ENCODE measurements at places on chromosomes 6 and 20. TPM values are rescaled to one million over a fixed set of nuclear protein-coding genes. Genes with fewer than 3 reads are reported as not detected.

The TMEM30A gene
- total RNA-seq, result 45.2 TPM

- peak overlapping the region; percentile 59 for H3K27ac ChIP-seq
- DNase-seq, result peak; percentile 73
- no peak overlapping the region for H3K4me3 ChIP-seq
- H3K27me3 ChIP-seq, result no peaks in the 10 kb centered on the region
- peaks cover 32% of the 10 kb centered on the region for H3K4me1 ChIP-seq
- H3K36me3 ChIP-seq, result no peaks in the 10 kb centered on the region
Measured at GRCh38 chr20:23257848-23258746, 92.5 kb upstream of the NXT1 start.

- H3K36me3 ChIP-seq, result no peaks in the 10 kb centered on the region
- no peaks in the 10 kb centered on the region for H3K27me3 ChIP-seq
- no peak overlapping the region for H3K27ac ChIP-seq
- no peak overlapping the region for H3K4me3 ChIP-seq
- peaks cover 9% of the 10 kb centered on the region for H3K4me1 ChIP-seq
Measured at GRCh38 chr6:24891004-24891403, 44.8 kb downstream of the RIPOR2 start.

DNA sequence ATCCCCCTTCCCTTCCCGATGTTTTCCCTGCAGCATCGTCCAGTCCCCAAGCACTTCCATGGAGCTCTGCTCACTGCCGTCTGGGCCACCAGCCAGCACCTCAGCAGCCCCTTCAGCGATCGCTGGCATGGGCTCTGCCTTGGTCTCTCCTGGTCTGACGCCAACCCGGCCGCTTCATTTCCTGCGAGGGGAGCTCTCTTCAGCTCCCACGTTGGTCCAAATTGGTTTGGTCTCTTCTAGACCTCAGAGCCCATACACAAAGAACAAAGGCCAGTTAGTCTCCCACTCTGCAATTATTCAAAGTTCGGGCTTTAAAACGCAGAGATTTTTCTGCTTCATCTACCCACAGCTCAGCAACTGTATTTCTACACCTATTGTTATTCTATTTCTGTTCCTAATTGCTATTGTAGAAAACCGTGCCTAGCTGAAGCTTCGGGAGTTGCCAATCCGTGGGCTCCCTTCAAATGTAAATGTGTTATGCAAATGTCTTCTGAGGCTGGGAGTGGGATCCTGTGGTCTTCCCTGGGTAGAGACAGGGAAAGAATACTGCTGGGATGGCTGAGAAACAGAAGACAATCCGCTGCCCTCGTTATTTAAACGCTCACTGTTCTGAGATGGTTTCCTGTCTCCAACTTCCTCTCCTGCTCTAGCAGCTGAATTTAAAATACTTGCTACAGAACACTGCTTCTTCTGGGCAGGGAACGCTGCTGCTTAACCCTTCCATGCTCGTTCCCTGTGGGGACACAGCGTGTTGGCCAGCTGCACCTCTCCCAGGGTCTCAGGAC is 154.2 kb upstream of the QKI start:
- H3K27ac ChIP-seq, result peak overlapping the region; percentile 53
- no peaks in the 10 kb centered on the region for H3K36me3 ChIP-seq
- peaks cover 17% of the 10 kb centered on the region for H3K4me1 ChIP-seq

DNA sequence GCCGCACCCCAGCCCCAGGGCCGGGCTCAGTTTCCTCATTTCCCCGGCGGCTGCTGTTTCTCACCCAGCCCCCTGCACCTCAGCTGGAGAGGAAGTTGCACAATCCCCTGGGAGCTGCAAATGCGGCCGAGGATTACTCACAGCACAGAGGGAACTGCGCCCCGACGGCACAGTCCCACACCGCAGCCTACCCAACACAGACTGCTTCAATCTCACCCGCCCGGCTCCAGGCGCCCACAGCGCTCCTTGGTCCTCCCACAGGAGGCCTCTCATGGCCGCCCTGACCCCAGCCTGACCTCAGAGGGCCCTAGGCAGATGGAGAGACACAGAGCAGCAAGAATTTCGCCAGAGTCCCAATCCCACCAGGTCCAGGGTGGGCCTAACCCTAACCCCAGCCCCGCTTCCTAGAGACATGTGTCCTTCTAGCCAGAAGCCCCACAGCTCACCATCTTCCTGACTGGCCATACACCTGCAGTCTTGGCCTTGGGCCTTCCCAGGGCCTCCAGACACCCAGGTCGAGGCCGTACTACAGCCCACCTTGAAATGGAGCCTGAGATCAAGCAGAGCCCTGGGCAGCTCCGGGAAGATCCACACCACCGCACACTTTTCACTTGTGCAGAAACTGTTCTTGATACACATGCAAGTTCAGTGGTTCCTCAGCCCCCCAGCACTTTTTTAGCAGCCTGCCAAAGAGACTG is 11.7 kb downstream of the TFEB start:
- no peak overlapping the region for H3K4me3 ChIP-seq
- H3K27me3 ChIP-seq, result no peaks in the 10 kb centered on the region
- peak; percentile 81 for DNase-seq
- H3K27ac ChIP-seq, result no peak overlapping the region

- H3K4me3 ChIP-seq, result no peak overlapping the region
- H3K27ac ChIP-seq, result no peak overlapping the region
- no peak for DNase-seq
- H3K27me3 ChIP-seq, result no peaks in the 10 kb centered on the region
- no peaks in the 10 kb centered on the region for H3K4me1 ChIP-seq
Measured at GRCh38 chr6:91566467-91566866, 979.6 kb upstream of the MAP3K7 start.

The FAM209A gene
- total RNA-seq, result 0.22 TPM

DNA sequence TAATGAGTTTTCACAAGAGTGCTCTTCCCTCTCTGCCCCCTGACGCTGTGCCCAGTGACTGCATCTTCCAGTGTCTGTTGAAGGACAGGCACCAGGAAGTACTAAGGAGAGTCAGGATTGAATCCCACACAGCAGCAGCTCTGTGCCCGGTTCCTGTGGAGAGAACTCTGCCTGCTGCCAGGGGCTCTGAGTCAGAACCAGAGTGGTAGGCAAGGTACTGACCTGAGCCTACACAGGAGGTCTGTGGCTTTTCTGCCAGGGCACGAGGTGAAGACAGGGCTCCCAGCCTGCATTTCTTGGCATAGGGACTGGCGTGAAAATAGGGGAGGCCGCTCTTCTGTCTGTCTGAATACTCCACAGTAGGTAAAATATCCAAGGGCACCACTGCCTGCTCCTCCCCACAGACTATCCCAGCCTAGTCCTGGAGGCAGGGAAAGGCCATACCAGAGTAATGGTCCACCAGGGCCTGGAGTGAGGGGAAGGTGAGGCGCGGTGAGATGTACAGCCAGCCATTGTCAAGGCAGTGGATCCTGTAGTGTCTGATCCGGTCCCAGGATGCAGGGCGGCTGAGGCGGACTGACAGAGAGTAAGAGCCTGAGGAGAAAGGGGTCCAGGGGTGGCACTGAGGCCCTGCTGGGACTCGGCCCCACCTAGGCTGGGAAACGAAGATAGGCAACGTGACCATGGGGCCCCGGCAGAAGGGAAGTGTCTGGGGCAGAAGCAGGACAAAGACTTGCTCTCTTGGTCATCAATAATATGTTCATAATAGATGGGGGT is 9.4 kb downstream of the RAB5IF start:
- no peaks in the 10 kb centered on the region for H3K27me3 ChIP-seq
- no peak overlapping the region for H3K4me3 ChIP-seq

DNA sequence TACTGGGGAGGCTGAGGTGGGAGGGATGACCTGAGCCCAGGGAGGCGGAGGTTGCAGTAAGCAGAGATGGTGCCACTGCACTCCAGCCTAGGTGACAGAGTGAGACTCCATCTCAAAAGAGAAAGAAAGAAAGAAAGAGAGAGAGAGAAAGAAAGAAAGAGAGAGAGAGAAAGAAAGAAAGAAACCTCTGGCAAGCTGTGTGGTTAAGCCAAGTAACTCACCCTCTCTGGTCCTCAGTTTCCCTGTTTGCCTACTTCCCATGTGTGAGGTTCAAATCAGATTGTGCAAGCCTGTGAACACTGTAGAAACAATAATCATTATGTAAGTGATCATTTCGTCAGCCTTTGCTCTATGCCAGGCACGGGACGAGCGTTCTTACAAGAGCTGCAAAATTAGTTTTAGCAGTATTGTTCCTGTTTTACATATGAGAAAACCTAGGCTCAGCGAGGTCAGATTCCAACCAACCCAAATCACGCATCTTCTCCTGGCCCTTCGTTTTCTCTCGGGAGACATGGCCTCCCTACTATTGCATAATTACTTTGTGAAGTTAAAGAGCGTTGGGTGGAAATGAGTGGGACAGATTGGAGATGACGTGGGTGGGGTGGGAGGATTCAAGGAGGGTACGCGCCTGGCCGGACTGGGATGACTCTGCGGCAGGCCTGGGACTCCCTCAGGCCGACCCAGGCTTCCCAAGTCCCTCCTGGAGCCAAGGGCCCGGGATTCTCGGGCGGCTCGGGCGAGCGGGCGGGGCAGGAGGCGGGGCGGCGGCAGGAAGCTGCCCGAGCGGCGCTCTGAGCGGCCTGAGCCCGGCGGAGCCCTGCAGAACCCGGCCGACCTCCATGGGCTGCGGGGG is at the start of gene SNX21:
Gene SNX21 (plus strand): TSS at position 770 of the 853 bp plus-strand sequence. CDS start 121 bp downstream, outside the sequence.
- peak within 1 kb of the TSS; percentile 61 for H3K4me3 ChIP-seq
- peak; percentile 91 for DNase-seq
- H3K27ac ChIP-seq, result peak within 1 kb of the TSS; percentile 94
- no peaks in the 10 kb centered on the region for H3K27me3 ChIP-seq

DNA sequence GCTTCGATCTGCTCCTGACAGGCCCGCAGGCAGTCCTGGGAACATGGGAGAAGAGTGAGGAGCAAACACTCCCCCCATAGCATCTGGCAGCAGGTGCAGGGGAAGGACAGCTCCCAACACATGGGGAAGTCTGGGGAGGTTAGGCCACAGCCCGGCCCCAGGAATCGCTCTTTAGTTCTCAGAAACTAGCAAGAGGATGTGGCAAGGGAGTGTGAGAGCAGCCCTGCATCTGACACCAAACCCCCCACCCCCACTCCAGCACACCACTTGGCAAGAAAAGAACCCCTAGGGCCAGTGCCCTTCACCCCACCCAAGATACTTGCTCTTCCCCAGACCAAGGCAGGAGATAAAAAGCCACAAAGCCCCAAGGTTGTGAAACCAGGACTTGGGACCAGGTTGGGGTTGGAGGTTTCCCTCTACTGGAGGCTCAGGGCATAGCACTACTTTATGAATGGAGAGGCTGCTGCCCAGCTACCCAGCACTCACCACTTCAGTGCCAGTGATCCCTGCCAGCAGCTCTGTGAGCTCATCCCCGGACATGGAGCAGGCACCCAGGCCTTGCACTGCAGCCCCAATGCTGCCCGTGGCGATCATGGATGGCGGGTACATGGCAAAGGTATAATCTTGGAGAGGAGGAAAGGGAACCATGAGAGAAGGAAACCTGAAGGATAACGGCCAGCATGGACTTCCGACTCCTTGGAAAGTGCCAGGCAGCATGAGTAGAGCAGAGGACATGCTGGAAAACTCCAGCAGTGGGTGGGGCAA is 5.4 kb downstream of the CCND3 start:
- H3K4me3 ChIP-seq, result no peak overlapping the region
- DNase-seq, result peak; percentile 83
- peak overlapping the region; percentile 77 for H3K27ac ChIP-seq
- no peaks in the 10 kb centered on the region for H3K27me3 ChIP-seq

The C6orf15 gene
- total RNA-seq, result not detected

All from muscle of leg (tissue), 16 donors.